Hematopoietic multipotent progenitor cell treated with erythropoietin and hydrocortisone succinate and interleukin-3 and kit ligand, for 4 days (in vitro differentiated cells): ENCODE measurements at places on chromosomes 1 and 21.
A peak's percentile ranks its signal among the peaks of the same experiment; 100 is the strongest.

- DNase-seq, result no peak
Measured at GRCh38 chr1:1377540-1378205, 2.7 kb upstream of the AURKAIP1 start.

DNA sequence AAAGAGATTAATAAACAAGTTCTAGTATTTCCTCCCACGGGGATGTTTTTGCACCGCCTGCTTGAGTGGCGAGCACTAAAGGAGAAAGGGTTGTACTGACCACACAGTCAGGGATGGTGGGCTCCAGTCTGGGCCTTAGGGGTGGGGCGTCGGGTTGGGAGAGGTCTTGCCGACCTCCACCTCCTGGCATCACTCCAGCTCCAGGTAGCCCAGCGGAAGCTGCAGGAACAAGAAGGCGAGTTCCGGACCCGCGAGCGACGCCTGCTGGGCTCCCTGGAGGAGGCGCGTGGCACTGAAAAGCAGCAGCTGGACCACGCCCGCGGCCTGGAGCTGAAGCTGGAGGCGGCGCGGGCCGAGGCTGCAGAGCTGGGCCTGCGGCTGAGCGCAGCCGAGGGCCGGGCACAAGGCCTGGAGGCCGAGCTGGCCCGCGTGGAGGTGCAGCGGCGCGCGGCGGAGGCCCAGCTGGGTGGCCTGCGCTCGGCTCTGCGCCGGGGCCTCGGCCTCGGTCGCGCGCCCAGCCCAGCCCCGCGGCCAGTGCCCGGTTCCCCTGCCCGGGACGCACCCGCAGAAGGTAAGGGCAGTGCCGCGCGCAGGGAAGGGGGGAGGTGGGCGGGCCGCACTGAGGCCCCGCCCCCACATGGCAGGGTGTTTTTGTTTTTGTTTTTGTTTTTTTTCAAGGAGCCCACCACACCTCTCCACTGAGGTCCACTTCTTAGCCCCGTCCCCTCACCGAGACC, 19.7 kb downstream of the MFAP2 start:
- peak; percentile 93 for DNase-seq

- no peak for DNase-seq
Measured at GRCh38 chr1:191541758-191542157, 616.5 kb upstream of the RGS18 start.

GRCh38 chr1:21311016-21311415, 20.8 kb upstream of the ECE1 start:
- DNase-seq, result no peak
